ENCODE measurements at places on chromosomes 11 and 22.

DNA sequence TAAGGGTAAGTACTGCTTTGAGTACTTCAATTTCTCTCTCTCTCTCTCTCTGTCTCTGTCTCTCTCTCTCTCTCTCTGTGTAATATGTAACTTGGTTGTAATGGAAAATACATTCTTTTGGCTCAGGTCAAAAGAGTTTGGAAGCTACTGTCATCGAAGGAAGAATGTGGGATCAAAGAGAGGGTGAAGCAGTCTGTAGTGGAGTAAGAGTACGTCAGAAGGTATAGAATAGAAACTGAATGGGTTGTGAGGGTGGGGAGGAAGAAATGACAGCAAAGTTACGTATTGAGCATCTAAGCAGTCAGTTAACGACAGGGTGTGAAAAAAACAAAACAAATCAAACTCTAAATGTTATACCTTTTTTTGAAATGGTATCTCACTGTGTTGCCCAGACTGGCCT, 10.0 kb downstream of the NCAM1 start:
- no peak for DNase-seq

- DNase-seq: no peak
Measured at GRCh38 chr11:116611998-116612620, 160.7 kb downstream of the BUD13 start.

DNA sequence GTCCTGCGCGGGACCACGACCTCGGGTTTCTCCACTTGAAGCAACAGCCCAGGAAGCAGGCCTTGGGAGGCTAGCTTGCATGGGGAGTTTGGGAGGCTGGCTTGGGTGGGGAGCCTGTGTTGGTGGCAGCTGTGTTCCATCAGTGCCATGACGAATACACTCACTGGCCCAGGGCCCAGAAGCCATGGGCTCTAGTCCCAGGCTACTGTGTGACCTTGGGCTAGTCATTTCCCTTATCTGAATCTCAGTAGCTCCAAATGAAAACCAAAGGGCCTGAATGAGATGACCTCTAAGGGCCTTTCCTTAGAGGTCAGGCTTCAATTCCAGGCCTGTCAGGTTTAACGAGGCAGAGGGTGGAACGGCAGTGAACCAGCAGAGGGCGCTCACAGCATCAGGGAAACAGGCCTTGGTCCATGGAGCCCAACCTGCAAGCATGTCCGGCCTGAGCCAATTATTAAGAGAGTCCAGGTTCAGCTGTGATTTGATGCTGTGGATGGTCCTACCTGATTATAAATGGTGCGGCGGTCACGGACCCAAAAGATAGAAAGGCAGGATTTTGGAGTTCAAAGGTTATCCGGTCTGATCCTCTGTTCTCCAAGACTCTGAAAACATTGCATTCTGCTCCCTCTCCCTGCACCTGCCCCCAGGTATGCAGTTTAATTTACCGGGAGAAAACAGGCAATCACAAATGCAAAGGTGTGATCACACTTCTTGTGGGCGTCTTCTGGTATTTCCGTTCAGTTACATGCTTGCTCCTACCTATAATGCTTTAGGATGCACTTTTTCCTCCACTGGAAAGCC, 15.9 kb downstream of the PTPN5 start:
- DNase-seq: no peak

- no peak for DNase-seq
Measured at GRCh38 chr11:122344215-122344614, 228.2 kb upstream of the BLID start.

GRCh38 chr22:44834065-44834464, 81.7 kb downstream of the ARHGAP8 start:
- DNase-seq: no peak

- no peak for DNase-seq
Measured at GRCh38 chr22:22023581-22024137, 41.1 kb upstream of the TOP3B start.

DNA sequence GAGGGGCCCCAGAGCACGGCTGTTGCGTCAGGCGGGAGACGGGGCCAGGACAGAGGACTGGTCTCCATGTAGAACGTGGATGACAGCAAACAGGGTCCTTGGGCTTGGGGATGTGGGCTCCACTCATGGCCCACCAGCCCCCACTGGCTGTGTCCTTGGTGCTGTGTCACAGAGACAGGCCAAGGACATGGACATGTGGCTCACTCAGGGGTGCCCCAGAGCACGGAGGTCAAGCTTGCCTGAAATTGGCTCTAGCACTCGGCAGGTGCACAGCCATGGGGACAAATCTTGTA, 14.4 kb downstream of the FADS2 start:
- DNase-seq: no peak

Data from effector CD8-positive, alpha-beta T cell (primary cell).